ENCODE measurements at places on chromosomes 2 and 18.
A peak's percentile ranks its signal among the peaks of the same experiment; 100 is the strongest.

GRCh38 chr2:151357359-151357758 lies at the start of gene TNFAIP6:
TNFAIP6 (plus strand) TSS chr2:151357592; CDS start chr2:151357667, 75 bp downstream.
- peak; percentile 81 for DNase-seq

DNA sequence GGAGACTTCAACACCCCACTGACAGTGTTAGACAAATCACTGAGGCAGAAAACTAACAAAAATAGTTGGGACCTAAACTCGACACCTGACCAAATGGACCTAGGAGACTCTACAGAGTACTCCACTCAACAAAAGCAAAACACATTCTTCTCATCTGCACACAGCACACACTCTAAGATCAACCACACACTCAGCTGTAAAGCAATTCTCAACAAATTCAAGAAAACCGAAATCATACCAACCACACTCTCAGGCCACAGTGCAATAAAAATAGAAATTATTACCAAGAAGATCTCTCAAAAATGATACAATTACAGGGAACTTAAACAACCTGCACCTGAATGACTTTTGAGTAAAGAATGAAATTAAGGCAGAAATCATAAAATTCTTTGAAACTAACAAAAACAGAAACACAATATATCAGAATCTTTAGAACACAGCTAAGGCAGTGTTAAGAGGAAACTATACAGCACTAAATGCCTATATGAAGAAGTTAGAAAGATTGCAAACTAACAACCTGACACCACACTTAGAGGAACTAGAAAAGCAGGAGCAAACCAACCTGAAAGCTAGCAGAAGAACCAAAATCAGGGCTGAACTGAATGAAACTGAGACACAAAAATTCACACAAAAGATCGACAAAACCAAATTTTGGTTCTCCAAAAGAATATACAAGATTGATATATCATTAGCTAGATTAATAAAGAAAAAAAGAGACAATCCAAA lies 46.3 kb downstream of the RTTN start:
- DNase-seq = no peak

GRCh38 chr2:207704671-207705070 lies 6.8 kb upstream of the CCNYL1 start:
- no peak for DNase-seq

DNA sequence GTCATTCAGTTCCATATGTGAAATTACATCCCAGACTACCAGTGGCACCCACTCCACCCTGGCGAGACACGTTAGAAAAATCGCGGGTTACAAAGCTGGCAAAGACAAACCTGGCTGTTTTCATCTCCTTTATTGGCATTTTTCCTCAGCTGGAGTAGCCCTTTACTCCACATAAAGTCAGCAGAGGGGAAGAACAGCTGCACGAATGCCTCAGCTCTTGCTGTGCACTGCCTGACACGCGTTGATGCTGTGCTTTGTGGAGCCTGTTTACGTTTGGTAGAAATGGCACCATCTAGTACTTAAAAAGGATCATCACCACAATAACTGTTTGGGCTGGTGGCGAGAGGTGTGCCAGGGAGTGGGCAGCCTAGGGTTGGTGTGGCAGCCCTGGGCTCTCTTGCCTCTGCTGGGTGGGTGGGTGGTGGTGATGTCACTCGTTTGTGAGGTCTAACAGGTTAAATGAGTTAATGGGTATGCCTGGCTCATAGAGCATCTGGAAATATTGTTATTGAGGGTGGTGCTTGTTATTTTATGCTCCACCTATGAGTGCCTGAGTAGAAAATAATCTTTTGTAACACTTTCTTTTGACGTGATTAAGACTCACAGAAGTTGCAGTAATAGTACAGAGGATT lies 16.4 kb downstream of the FARP2 start:
- no peak for DNase-seq

DNA sequence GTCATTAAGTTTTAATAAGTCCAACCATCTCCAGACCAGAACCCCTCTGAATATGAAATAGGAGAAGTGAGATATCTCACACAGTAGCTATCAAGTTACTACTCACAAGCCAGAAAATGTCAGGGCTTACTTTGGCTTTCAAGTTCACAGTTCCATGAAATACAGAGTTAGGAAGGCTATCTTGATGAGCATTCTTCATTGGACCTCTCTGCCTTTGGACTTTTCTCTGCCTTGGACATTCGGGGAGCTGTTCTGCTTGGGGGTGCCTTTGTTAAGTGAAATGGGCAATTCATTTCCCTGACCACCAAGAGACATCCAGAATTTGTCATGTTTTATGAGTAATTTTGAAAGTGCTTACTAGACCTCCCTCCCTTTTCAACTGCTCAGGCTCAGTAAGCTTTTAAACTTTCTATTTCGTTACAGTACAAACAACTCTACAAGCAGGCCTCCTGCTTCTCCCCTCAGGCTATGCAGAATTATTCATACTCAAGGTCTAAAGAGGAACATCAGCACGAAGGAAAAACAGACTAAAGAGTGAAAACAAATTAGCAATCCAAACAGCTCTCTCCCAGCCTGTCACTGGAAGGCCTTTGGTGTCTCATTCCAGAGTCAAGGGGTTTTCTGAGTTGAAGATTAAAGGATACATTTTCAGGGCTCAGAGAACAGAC lies 95.3 kb downstream of the MREG start:
- DNase-seq = peak; percentile 96

DNA sequence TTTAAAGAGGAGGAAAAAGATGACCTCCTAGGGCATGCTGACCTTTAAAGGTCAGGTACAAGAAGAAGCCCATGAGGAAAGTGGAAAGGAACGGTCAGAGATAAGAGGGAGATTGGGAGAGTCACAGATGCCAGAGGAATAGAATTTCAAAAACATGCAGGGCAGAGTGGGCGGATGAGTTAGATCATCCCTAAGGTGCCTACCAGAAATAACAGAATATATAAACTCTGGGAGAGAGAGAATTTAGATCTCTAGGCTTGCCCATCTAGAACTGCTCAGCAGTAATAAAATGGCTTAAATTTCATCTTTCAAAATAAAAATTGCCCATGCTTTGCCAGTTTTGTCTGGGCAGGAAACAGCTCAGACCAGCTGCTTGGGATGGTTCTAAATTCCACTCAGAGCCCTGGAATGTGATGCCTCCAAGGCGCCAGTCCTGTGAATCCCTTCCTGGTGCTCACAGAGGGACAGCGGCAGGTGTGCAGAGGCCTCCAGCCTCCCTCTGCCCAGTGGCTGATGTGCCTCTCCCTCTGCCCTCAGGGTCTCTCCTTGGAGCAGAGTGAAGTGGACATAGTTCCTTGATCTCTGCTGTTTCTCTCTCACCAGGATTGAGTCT lies 130.9 kb downstream of the ANTXR1 start:
- no peak for DNase-seq

DNA sequence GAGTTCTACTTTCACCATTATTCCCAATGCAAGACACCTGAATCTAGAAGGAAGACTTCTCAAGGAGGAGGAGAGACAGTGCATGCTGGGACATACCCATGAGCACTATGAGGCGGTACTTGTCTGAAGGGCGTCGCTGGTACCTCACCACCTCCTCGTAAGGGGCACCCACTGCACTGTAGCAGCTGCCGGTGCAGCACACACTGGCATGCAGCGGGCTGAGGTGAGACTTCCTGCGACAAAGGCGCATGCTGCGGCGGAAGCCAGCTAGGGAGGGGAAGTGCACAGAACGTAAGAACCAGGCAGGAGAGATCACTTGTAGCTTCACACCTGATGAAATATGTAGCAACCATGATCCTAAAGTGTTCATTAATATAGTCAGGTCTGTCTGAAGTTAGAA lies 12.8 kb upstream of the TMEM237 start:
- no peak for DNase-seq

DNA sequence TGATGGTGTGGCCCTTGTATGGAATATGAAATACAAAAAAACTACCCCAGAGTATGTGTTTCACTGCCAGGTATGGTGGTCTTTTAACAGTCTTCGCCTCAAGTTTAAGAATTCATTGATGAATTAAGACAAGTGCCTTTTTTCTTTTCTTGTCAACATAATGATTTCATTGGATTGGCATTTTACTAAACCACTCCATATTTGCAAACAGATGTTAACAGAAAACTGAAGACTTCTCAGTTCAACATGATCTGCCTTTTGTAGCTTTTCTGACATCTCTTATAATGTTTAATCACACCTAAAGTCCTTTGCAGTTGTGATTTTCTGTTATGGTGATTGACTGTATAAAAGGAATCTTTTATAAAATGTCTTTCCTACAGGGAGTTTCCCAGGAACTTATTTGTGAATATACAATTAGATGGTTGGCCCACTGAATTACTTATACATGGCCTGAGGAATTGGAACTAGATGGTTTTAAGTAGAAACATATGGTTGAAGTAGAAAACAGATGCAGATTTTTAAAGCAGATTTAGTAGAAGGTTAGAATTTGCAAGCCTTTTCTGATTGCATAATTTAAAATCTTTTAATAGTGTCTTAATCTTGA lies 39.7 kb downstream of the DYNC1I2 start:
- peak; percentile 89 for DNase-seq

DNA sequence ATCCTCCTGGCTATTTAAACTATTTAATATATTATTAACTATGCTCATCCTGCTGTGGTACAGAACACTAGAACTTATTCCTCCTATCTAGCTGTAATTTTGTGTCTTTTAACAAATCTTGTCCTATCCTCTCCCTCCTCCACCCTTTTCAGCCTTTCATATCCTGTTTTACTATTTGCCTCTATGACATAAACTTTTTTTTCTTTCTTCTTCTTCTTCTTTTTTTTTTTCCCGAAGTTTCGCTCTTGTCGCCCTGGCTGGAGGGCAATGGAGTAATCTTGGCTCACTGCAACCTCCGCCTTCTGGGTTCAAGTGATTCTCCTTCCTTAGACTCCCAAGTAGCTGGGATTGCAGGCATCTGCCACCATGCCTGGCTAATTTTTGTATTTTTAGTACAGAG lies 201.5 kb downstream of the LPIN1 start:
- DNase-seq = no peak

DNA sequence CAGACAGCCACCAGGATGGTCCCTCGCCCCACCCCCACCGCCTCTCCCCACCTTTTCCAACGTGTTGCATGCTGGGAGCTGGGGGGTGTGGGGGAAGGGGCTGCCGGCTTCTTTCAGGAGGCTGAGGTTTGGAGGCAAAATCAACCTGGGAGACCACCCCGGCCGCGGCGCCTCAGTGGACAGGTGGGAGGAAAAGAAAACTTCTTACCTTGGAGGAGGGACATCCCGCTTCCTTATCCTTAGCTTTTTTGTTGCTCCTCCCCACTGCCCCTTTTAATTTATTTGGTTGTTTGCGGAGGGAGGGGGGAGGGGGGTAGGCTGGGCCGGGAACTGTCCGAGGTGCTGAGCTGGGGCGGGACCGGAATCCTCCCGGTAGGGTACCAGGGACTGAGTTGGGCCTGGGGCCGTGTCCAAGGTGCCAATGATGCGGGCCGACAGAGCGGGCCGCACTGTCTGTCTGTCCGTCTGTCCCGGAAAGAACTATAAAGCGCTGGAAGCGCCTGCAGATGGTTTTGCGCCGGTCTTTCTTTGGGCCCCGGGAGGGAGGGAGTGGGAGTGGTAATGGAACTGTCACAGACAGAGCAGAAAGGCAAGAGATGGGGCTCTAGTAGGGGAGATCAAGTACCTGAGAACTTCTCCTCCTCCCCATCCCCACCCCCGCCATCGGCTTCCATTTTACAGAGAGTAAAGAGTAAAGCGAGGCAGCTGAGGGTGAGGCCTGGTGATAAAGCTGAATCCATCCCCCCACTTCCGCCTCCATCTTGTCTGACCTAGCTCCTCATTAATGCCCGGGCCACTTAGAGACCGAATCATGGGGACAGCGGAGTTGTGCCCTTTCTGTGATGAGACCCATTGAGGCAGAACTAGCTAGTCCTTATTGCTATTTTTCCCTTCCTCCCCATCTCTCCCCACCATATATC lies 2.4 kb downstream of the CDK5R2 start:
- DNase-seq = no peak

GRCh38 chr18:3207565-3207964 lies 12.2 kb downstream of the MYOM1 start:
- DNase-seq = no peak

DNA sequence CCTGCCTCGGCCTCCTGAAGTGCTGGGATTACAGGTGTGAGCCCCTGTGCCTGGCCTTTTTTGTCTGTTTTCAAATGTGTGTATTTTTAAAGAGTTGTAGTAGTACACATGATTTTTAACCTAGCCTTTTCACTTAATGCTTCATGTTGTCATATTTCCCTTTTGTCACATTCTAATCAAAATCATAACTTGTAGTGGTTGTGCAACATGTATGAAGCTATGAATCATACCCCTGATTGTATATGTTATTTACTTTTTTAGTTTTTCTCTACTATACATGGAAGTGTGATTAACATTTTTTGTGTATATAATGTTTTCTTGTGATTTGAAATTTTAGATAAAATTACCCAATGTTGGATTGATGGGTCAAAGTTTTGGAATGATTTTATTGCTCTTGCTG lies 8.5 kb downstream of the GEN1 start:
- no peak for DNase-seq

DNA sequence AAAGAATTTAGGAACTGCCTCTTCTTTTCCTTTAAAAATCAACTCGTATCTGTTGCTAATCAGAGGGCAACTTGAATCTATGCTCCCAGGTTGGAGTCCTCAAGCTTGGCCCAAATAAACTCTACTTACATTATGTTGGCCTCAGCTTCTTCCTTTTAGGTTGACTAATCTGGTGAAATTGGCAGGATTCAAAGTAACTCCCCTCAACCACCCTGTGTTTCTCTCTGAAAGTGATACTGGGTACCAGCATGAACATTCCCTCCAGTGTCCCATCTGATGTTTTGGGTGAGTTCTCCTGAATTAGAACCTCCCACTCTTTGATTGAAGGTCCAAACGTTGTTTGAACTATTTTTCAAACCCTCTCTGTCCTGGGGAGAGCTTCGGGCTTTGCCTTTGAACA lies 41.3 kb upstream of the MSH6 start:
- DNase-seq = no peak

GRCh38 chr2:100813527-100813926 lies 6.4 kb upstream of the NPAS2 start:
- DNase-seq = no peak

- no peak for DNase-seq
These were observed 12.3 kb downstream of the CRIM1 start for GRCh38 chr2:36367895-36368353.

GRCh38 chr18:21441670-21442069 lies 158.8 kb downstream of the ESCO1 start:
- DNase-seq = no peak

DNA sequence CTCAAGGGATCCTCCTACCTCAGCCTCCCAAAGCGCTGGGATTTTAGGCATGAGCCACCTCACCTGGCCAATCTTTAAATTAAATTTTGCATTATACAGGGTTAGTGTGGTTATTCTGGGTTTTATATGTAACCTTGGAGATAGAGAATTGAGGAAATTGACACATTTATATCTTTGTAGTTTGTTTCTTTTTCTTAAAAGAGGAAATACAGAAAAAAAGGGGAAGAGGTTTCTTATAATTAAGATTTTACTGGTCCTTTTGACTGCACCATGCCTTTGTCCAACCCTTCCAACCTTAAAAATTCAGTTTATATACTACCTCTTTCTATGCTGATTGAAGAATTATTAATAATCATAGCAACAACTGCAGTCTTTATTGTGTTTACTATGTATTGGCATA lies 210.1 kb upstream of the STON1 start:
- DNase-seq = no peak

- DNase-seq = no peak
These were observed 48.4 kb upstream of the CYTIP start for GRCh38 chr2:157492189-157492773.

Data from SK-N-MC (cell line).